ENCODE measurements at places on chromosomes 12 and 14.

DNA sequence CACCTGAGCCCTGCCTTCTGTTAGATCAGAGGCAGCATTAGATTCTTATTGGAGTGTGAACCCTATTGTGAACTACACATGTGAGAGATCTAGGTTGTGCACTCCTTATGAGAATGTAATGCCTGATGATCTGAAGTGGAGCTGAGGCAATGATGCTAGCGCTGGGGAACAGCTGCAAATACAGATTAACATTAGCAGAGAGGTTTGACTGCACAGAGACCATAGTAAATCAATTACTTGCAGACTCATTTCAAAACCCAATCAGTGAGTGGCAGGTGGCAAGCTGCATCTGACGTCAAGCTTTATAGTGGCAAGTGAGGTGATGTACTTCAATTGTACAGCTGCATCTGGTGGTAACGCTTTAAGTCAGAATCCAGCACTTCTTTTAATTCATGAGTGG lies 141.6 kb downstream of the GPHN start:
- ATAC-seq: peak; percentile 67

- ATAC-seq: no peak
Observed at GRCh38 chr14:50399251-50400032, 2.8 kb upstream of the CDKL1 start.

GRCh38 chr12:26768611-26769603 lies 64.1 kb downstream of the ITPR2 start:
- no peak for ATAC-seq

DNA sequence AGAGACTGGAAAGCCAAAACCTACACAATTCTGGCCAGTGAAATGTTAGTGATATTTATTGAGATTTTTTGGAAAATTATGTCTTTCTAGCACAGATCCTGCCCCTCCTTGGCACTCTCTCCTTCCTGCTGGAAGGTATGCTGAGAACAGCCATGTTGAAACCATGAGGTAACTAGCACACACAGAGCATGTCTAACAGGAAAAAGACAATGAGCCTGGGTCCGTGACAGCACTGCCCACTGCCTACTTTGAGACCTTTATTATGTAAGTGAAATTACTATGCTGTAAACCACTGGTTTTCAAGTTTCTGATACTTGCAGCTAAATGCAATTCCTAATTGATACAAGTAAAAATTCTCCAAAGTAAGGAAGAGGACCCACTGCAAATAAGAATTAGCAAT lies 81.6 kb upstream of the SINHCAF start:
- ATAC-seq: no peak

DNA sequence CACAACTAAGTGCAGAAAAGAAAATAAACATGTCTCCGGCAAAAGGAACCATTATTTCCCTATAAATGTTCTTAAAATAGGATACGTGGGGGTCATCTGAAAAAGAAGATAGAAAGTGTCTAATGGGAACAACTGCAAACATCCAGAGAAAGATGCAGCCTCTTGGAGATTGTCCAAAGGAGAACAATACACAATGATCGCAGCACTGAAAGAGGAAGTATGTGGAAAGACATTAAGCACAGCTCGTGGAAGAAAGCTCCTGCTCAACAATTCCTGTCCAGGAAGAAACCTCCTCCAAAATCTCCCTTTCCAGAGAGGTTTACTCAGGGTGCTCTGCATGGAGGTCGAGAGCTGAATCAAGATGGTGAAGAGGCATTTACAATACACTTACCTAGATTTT lies 2.5 kb upstream of the LALBA start:
- ATAC-seq: no peak

DNA sequence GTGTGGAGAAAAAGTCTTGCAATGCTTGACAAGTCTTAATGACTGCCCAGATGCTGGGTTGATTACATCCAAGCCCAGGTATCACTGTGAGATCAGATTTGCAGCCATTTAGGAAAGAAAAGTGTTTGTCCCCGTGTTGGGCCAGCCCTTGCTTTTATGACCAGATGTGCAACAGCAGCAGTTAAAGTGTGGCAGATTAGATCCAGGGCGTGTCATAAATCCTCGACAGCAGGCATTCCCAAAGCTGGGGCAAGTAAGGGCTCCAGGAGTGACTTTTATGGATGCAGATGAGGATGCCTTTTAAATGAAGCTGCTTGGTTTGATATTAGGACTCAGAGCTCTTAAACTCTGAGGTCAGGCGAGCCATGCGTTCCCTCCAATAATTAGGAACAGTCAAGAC lies 1.7 kb downstream of the SMOC1 start:
- ATAC-seq: no peak

- ATAC-seq: no peak
Observed at GRCh38 chr14:78904094-78904493, 733.9 kb downstream of the NRXN3 start.

GRCh38 chr12:120640861-120641833 lies 721 bp downstream of the CABP1 start:
- peak; percentile 97 for ATAC-seq

GRCh38 chr12:114903083-114903691 lies 219.2 kb upstream of the TBX3 start:
- no peak for ATAC-seq

DNA sequence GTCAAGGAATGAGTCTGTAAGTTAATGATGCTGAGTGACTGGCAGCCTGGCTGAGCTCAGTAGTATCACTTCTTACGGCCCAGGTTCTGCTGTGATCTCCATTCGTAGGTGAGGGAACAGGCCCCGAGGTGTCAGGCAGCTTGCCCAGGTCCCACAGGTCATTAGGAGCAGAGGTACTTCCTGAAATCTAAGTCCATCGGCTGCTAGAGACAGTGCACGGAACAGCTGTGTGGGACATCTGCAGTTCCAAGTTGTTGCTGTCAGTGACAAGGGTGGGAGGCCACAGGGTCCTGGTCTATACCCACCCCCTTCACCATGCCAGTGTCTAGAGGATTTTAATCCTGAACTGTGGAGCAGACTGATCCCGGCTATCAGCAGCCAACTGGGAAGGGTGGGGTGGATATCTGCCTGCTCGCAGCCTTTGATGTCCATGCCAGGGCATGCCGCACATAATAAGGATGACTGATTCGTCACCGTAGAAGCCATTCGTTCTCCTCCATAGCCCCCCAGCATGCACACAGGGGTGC lies 82.3 kb upstream of the RIN3 start:
- ATAC-seq: no peak

DNA sequence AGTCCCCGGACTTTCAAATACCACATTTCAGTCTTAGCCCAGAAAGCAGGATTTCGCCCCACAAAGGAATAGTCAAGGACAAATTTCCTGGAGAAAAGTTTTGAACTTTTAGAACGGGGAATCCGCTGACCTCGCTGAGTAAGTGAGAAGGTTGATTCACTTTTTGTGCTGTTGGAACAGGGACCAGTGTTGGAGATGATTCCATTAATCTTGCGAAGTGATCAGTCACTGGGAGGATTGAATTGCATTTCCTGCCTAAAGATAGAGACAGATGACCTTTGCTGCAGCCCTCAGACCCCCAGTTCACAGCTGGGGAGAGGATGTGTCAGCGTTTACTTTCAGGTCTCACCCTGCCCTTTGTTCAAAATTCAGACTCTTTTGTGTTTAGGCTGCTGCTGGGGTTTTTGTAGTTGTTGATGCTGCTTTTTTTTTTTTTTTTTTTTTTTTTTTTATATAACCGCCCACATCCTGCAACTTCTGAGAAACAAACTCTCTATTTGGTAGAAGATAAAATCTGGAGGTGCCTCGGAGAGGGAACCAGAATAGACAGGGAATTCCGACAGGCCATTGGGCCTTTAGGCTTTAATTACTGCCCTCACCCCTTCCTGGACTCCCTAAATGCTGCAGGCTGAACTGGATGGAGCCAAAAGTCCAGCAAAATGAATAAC lies 9.8 kb upstream of the KDM2B start:
- ATAC-seq: peak; percentile 39
